ENCODE measurements at places on chromosomes 16 and 17.

GRCh38 chr16:48291303-48291702 is 44.0 kb upstream of the ABCC11 start:
- no peak for DNase-seq

DNA sequence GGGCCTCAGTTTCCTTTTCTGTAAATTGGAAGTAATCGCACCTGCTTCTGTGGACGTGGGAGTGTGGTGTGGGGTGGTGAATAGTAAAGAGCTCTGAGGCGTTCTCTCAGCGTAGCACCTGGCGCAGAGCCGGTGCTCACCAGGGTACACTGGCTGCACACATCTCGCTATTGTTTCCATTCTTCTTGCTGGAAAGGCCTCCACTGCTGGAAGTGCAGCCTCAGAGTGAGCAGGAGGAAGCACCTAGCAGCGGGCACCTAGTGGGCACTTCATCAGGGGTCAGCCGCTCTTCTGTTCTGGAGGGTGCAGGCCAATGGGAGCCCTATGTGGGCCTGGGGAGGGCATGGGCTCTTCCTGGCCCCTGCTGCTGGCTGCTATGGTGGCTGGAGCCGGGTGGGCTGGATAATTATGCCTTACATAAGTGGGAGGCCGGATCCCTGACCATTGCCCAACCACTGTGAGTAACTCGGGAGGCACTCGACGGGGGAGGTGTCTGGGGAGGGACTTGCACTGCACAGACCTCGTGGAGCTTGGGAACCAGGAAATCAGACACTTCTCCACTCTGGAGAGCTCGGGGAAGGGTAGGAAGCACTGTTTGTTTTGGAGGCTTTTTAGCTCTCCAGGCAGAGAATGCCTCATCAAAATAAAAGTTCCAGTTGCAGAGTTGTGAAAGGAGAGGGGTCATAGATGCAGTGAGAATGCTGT is 1.7 kb downstream of the MAP2K3 start:
- DNase-seq = peak; percentile 43

- DNase-seq = no peak
Measured at GRCh38 chr17:34799751-34800150, 161.5 kb downstream of the CCT6B start.

GRCh38 chr16:12341423-12341822 is 364.9 kb downstream of the SNX29 start:
- no peak for DNase-seq

All from GM13976 (cell line).